Smooth muscle cell of the brain vasculature (primary cell): ENCODE measurements at places on chromosomes 2 and 18.

DNA sequence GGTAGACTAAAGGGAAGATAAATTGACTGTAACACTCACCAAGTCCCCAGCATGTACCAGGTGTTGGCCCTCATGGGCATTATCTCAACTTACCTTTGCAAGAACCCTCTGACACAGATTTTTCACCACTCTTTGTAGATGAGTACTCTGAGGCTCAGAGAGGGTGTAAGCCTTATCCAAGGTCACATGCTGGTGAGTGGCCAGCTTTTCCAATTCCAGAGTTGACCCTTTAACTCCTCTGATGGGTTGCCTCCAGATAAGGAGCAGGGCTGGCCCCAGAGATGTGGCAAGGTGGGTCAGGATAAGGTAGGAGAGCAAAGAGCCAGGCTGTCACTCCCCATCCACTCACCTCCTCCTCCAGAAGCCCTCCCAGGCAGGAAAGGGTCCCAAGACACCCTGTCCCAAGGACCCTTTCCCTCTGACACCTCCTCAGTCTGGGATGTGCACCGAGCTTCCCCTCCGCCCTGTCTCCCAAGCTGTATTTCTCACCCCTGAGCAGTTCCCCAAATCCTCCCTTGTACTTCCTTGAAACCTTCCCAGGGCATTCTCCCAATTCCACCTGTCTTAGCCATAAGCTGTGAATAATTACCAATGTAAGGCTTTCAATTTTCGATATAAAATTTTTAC, 165.9 kb downstream of the ZFP36L2 start:
- DNase-seq, result no peak

- DNase-seq, result no peak
These were observed 110.1 kb downstream of the BAZ2B start for GRCh38 chr2:159506202-159506601.

GRCh38 chr2:230447455-230448451, 31.8 kb downstream of the SP100 start:
- DNase-seq, result no peak

DNA sequence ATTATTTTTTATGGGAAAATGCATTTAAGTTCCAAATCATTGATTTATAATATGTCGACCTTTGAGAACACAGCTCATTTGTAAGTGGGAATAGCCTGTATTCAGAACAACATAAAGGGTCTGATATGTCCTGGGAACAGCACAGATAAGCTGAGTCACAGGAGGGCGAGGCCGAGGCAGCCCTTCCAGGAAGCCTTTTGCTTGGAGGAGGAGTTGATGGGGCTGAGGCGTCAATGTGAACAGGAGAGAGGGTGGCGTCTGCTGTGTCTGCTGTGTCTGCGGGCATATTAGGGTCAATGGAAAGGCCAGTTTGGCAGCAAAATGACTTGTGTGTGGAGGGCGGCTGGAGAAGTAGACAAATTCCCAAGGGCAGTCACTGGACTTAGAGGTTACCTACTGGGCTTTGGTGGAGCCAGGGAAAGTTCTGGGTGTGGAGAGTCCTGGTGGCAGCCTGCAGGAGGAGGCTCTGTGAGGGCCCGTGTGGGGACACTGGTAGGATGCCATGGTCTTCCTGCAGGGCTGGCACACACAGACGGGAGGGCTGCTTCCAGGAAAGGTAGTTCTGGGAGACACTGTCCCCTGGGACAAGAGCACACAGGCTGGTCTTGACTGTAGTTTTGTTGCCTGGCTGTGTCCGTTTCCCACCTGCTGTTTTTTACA, 128.1 kb downstream of the GLI2 start:
- no peak for DNase-seq

- DNase-seq, result no peak
These were observed 66.5 kb downstream of the RHBDD1 start for GRCh38 chr2:226902041-226902966.

- DNase-seq, result no peak
These were observed 155.0 kb upstream of the OTX1 start for GRCh38 chr2:62895632-62896009.

GRCh38 chr2:216637472-216637871, 4.3 kb downstream of the IGFBP2 start:
- DNase-seq, result no peak

- no peak for DNase-seq
These were observed 141.8 kb upstream of the BCL2L11 start for GRCh38 chr2:110978756-110979470.

DNA sequence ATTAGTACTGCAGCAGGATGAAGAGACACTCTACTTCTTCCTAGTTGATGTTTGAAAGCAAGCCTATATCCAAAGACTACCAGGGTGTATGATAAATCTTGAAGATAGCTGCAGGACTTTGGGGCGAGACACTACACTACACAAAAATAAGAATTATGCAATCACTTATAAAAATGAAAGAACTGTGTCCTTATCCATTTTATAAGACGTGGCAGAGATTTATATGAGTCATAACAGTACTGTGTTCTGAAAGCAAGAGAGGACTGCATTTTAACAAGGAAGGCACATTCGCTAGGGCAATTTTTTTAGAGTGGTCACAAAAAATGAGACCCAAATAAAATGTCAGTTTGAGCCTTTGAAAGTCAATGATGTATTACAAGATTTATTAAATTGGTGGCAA, 617.0 kb upstream of the LINC00305 start:
- DNase-seq, result no peak

- no peak for DNase-seq
These were observed 44.7 kb downstream of the MSTN start for GRCh38 chr2:190017837-190018236.

DNA sequence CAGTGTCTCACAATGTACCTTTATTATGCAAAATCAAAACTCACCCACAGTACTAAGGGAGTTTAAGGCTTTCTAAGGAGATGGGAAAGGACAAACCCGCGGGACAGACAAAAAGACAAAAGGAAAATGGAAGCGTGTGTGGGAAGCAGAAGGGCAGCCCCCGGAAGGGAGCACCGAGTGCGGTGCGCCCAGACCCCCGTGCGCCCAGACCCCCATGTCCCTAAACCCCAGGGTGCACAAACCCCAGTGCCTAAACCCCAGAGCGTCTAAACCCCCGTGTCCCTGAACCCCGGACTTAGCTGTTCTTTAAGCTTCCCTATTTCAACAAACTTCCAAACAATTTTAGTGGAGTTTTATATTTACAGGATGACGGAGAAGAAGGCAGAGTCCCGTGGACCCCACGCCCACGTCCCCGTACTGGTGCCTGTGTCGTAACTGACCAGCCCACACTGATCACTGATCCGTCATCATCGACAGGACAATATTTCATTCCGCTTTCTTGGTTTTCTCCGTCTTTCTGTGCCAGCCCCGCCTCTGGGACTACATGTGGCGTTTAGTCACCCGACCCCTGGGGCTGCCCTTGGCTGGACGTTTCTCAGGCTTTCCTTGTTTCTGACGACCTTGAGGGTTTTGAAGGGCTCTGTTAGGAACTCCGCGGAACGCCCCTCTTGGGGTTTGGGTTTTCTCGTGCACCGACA, 76.9 kb downstream of the RTP5 start:
- no peak for DNase-seq

DNA sequence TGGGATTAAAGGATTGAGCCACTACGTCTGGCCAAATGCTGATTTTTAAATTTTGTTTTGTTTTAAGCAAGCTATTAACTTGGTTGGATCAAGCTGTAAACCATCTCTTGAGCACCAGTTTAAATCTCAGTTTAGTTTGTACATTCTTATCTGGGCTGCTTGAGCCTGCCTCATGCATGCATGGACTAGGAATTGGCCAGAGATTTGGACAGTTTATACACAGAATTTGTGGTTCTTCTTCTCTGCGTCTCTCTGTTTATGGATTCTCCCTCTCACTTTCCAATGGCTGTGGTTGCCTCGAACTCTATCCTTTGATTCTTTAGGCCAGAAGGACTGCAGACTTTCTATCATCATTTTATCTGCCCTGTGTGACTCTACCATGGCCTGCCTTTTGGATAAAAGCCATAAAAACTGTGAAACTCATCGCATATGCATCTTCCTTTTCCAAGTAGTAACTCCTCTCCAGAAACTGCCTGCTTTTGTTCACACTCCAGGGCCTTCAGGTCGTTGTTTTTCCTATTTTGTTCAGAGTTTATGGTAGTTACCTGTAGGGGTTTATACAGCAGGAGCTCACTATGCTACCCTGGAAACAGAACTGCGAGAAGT, 32.5 kb upstream of the PLB1 start:
- no peak for DNase-seq

DNA sequence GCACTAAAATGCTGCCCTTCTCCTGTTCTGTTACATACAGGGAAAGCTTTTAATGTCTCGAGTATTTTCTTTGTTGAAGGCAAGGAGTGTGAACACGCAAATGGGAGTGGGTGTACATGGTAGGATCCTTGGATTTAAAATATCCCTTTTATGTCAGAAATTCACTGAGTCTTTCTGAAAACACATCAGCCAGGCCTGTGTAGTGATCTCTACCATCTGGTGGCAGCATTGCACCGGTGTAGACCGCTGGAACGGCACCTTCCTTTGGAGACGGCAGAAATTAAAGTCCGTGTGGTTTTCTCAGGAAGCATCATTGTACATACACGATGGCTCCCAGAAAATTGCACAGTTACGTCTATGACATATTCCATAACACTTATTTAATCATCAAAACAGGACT, 515.8 kb downstream of the GALR1 start:
- no peak for DNase-seq

- no peak for DNase-seq
These were observed 56.2 kb downstream of the NCAPH start for GRCh38 chr2:96391828-96392200.

- DNase-seq, result no peak
These were observed 46.0 kb downstream of the ODC1 start for GRCh38 chr2:10402062-10402585.

DNA sequence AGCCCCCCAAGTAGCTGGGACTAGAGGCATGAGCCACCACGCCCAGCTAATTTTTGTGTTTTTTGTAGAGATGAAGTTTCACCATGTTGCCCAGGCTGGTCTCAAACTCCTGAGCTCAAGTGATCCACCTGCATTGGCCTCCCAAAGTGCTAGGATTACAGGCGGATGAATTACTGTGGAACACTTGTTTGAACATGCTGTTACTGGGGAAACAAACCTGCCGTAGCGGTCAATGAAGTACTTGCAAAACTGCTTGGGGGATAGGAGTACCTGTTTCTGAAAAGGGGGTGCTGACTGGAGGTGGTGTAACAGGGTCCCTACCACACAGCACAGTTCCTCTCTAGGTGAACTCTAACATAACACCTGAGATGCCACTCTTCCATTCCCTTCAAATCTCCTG, 5.9 kb upstream of the IMPACT start:
- no peak for DNase-seq

- DNase-seq, result no peak
These were observed 9.6 kb downstream of the PPP1R1C start for GRCh38 chr2:181995289-181995688.

DNA sequence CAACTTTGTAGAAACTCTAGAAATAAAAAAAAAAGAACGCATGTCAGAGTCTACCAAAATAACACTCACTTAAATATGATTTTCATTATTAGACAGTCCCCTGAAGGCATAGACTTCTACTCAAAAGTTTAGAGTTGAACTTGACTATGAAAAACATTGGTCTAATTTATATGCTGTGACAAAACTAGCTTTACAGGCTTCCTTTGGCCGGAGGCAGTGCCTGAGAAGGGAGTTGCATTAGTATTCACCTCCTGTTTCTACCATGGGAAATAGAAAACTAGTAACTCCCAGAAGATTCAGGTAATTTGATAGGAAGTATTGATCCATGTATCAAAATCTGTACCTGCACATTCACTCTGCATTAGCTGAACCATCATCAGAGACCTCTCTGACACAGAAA, 163.4 kb upstream of the NOSTRIN start:
- DNase-seq, result no peak

GRCh38 chr2:95670167-95670566, 78.4 kb downstream of the TRIM43 start:
- no peak for DNase-seq

DNA sequence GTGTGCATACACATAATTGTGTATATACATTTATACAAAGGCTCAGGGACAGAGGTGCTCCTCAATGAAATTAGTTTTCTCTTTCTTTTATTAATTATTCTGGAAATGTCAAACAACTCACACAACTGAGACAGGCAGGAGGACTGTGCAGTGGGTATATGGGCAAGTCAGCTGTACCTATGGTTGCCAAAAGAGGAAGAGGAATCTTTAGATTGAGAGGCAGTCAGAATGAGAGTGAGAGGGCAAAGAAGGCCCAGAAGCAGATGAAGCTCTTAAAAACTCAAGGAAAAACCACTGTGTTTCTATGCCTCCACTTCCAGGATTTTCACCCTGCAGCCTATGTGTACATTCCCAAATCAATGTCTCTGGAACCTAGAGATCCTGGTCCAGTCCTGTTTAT, 79.1 kb downstream of the CACNB4 start:
- DNase-seq, result no peak

GRCh38 chr2:237269138-237269875, 144.7 kb downstream of the COL6A3 start:
- DNase-seq, result no peak

- no peak for DNase-seq
These were observed 4.3 kb upstream of the GALNT1 start for GRCh38 chr18:35577045-35577848.

DNA sequence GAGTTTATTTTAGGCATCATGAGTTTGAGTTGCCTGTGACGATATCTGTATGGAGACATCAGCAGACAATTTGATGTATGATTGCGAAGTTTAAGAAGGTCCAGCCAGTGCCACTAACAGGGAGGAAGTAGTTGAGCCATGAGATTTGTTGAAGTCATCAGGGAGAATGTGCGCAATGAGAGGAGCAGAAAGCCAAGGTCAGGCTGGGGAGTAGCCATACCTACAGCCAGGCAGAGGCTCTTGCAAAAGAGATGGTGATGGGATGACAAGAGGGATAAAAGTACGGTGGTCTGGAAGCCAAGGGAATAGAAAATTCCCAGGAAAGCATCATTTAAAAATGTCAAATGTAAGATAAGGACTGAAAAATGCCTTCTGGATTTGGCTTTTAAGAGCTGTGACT, 51.2 kb downstream of the LIMS1 start:
- no peak for DNase-seq

DNA sequence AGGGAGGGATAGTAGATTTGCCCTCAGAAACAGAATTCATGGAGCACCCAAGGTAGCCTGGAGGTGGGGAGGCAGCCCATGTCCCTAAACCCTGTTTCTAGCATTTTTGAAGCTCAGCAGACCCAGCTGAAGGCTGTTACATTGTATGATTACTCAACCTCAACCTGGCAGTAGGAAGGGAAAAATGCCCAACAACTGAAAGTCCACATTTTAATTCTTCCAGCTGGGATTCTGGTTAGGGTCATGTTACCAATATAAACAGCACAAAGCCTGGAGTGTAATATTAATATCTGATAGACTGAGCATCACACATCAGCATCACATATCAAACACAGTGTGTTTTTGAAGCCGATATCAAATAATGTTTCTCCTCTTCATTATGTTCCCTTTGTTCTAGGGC, 437.0 kb downstream of the HRH4 start:
- DNase-seq, result no peak

- peak; percentile 67 for DNase-seq
These were observed 24.0 kb downstream of the RAX start for GRCh38 chr18:59249199-59249774.
